ENCODE measurements at places on chromosomes 7 and 10. TPM values are rescaled to one million over a fixed set of nuclear protein-coding genes. Genes with fewer than 3 reads are reported as not detected.

DNA sequence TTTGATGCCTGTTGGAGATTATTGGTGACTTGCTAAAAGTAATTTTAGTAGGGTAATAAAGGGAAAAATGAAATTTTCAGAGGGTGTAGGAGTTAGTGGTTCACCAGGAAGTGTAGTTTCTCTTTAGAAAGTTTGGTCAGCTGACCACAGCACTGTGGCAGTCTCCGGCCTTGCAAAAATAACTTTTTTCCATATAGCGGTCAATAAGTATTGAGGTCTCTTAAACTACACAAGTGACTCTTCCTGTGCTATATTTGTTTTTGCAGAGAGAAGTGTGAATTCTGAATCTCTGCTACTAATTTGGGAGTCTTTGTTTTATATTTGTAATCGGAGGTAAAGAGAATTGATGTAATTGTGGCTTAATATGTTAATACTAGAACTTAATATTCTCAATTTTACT, 24.3 kb downstream of the PTPN12 start:
- DNase-seq = no peak
- no peak overlapping the region for H3K4me3 ChIP-seq
- no peak overlapping the region for H3K27ac ChIP-seq
- H3K4me1 ChIP-seq = no peaks in the 10 kb centered on the region

The PAX4 gene
- not detected for total RNA-seq

- H3K27me3 ChIP-seq = no peaks in the 10 kb centered on the region
- no peak for DNase-seq
- H3K4me1 ChIP-seq = no peaks in the 10 kb centered on the region
- no peaks in the 10 kb centered on the region for H3K36me3 ChIP-seq
- H3K27ac ChIP-seq = no peak overlapping the region
- H3K4me3 ChIP-seq = no peak overlapping the region
These were observed 63.7 kb upstream of the BAIAP2L1 start for GRCh38 chr7:98464558-98464940.

- no peak overlapping the region for H3K27ac ChIP-seq
- no peak for DNase-seq
- peaks cover 32% of the 10 kb centered on the region for H3K4me1 ChIP-seq
- no peak overlapping the region for H3K4me3 ChIP-seq
- H3K27me3 ChIP-seq = peaks cover 67% of the 10 kb centered on the region
These were observed 169.1 kb upstream of the PPP1R3A start for GRCh38 chr7:114087653-114088469.

The C10orf67 gene
- total RNA-seq = not detected

- peaks cover 2% of the 10 kb centered on the region for H3K4me1 ChIP-seq
- no peak overlapping the region for H3K27ac ChIP-seq
- no peak for DNase-seq
- H3K27me3 ChIP-seq = no peaks in the 10 kb centered on the region
- no peak overlapping the region for H3K4me3 ChIP-seq
These were observed 270.2 kb upstream of the KAT6B start for GRCh38 chr10:74556072-74556705.
